Stimulated activated naive CD8-positive, alpha-beta T cell treated with anti-CD3 and anti-CD28 coated beads, Interleukin-15, amount 100 ng/mL, for 72 hours (primary cell): ENCODE measurements at places on chromosomes 7 and 10.

- DNase-seq, result no peak
Measured at GRCh38 chr10:36559412-36560400, 565.7 kb upstream of the ANKRD30A start.

DNA sequence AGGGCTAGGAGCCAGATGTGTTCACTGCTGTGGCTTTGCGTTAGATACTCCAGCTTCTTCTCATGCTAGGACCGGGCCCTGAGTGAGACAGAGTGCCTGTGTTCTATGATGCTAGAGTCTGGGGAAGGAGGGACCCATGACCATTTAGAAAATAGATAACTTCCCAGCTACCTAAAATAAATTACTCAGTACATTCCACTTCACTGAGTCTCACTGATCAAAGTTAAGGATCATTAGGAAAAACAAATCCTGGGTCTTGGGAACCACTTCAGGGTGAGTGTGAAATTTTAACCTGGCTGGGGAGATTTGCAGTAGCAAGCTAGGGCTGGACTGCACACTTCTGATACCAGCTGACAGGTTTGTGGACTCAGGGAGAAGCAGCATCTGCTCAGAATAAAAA, 138.1 kb downstream of the EMX2 start:
- DNase-seq, result no peak

DNA sequence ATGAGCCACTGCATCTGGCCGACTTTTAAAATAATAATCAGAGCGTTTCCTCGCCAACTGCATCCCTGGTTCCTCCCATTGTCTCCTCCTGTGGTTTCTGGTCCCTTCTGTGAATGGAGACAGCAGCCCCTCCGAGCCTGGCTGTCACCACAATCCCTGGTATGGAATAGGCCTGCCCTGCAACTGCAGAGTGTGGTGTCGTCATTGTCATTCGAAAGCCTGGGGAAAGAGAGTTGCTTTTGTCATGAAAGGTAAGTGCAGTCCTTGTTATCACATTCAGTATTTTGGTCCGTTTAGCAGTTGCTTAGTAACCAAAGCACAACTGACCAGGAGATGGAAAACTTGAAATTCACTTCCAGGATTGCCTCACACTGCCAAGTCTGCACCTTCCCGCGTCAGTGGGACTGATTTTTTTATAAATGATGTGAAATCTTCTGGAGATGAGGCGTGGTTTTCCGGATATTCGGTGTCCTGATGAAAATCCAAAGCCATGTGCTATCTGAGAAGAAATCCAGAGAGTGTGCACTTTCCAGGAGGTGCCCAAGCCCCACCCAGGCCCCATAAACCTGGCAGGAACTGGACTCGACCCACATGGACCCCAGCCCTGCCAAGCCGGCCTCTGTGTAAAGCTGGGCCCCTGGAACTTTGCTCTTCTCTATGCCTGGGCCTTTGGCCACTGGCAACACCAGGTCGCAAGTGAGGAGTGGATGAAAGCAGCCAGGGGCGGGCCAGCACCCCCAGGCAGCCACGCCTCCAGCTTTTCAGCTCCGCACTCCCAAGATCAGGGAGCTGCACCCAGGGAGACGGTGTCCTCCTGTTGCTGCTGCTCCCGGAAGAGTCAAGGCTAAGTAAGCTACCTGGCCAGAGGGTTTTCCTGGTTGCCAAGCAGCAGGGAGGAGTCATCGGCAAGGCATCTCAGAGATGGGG, 133.7 kb upstream of the SH2B2 start:
- DNase-seq, result no peak

DNA sequence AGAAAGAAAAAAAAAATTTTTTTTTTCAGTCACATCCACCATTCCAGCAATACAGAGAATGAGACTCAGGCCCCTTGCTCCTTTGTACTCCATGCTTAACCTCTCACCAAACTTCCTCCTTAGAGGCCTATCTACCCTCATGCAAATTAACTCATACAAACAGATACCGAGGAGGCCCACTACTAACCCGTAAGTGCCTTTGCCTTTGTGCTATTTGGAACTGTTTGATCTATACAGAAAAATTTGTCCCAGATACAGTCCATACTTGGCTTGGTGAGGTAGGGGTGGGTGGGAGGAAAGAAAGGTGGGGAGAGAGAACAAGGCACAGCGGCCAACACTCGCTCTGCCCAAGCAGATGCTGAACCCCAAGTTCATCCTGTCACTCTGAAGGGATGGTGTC, 87.8 kb upstream of the DUSP5 start:
- DNase-seq, result no peak
